ENCODE measurements at places on chromosomes 4 and X. TPM values are rescaled to one million over a fixed set of nuclear protein-coding genes. Genes with fewer than 3 reads are reported as not detected.

Gene LDB2
- not detected for total RNA-seq

Gene ODAM
- total RNA-seq: not detected

Gene TTC29
- total RNA-seq: not detected

Gene DGAT2L6
- not detected for total RNA-seq

Gene CD38
- 13.8 TPM for total RNA-seq

Gene IL9R
- 0.20 TPM for total RNA-seq

Gene IRAK1
- 227 TPM for total RNA-seq

Gene RAB41
- total RNA-seq: not detected

Gene LRIT3
- total RNA-seq: not detected

Gene NIPAL1
- total RNA-seq: 0.47 TPM

Gene NXF2B
- not detected for total RNA-seq

Gene CTAG1A
- not detected for total RNA-seq

Gene STK26
- 15.1 TPM for total RNA-seq

Gene UCP1
- 0.11 TPM for total RNA-seq

Gene SPP1
- total RNA-seq: 218 TPM

Gene SCML1
- total RNA-seq: 5.8 TPM

Gene TGIF2LX
- total RNA-seq: not detected

Gene HSFX2
- not detected for total RNA-seq

Gene KLF8
- not detected for total RNA-seq

Gene SERTM2
- not detected for total RNA-seq

Gene HTN3
- not detected for total RNA-seq

Gene NPFFR2
- total RNA-seq: not detected

Gene IL3RA
- 0.95 TPM for total RNA-seq

Gene MAGEA9B
- not detected for total RNA-seq

Gene SPANXA2
- 0.23 TPM for total RNA-seq

Gene ALPK1
- total RNA-seq: 1.6 TPM

Gene DUSP21
- total RNA-seq: not detected

Measured in A549 treated with ZK216348 at 1 μM for 4 hours (cell line).